ENCODE measurements at places on chromosomes 5 and 9. TPM values are rescaled to one million over a fixed set of nuclear protein-coding genes. Genes with fewer than 3 reads are reported as not detected.
A peak's percentile ranks its signal among the peaks of the same experiment; 100 is the strongest.

The SNX24 gene
- total RNA-seq: 21.8 TPM

The FBP2 gene
- not detected for total RNA-seq

The PCDHA9 gene
- total RNA-seq: 18.9 TPM

The GABRP gene
- total RNA-seq: not detected

DNA sequence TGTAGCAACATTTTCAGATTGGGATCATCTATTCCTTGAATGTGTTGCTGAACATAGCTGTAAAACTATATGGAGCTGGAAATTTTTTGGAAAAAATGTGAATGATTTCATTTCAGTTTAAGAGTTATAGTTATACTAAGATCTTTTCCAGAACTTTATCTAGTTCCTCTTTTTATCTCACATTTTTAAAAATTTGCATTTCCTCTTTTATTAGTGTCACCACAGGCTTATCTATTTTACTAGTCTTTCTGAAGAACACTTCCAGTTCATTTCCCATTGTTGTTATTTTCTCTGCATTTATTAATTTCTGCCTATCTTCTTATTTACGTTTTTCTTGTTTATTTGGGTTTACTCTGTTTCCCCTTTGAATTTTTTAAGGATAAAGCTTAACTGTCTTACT, 46.0 kb upstream of the FSTL4 start:
- peaks cover 12% of the 10 kb centered on the region for H3K4me1 ChIP-seq
- H3K27me3 ChIP-seq: no peaks in the 10 kb centered on the region

- peak; percentile 60 for DNase-seq
- H3K36me3 ChIP-seq: no peaks in the 10 kb centered on the region
- H3K27me3 ChIP-seq: no peaks in the 10 kb centered on the region
- H3K4me3 ChIP-seq: no peak overlapping the region
- H3K4me1 ChIP-seq: peaks cover 3% of the 10 kb centered on the region
Observed at GRCh38 chr9:127903557-127904475, 4.4 kb upstream of the ST6GALNAC6 start.

DNA sequence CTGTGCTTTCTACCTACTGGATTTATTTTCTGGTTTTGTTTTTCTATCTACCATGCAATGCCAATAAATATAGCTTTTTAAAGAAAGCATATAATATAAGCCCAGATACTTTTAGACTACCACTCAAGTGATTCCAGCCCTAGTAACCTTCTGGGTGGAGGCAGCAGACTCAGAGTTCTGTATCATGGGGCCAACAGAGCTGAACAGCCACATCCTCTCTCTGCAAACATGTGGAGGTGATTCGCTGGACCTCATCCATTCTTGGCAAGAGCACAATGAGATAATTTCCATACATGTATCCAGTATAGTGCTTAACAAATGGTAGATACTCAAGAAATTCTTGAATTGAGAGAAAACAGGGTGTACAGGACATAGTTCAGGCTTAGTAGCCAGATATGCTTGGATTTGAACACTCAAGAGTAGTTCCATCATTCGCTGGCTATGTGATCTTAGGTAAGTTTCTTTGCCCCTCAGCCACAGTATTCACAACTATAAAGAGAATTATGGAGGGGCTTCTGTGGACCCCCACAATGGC, 124.5 kb downstream of the ASTN2 start:
- H3K36me3 ChIP-seq: no peaks in the 10 kb centered on the region
- DNase-seq: no peak
- no peak overlapping the region for H3K27ac ChIP-seq
- peaks cover 3% of the 10 kb centered on the region for H3K27me3 ChIP-seq
- peaks cover 19% of the 10 kb centered on the region for H3K4me1 ChIP-seq

GRCh38 chr5:61675015-61675692, 343.1 kb downstream of the ZSWIM6 start:
- no peaks in the 10 kb centered on the region for H3K4me1 ChIP-seq
- no peak overlapping the region for H3K27ac ChIP-seq
- H3K27me3 ChIP-seq: peaks cover 3% of the 10 kb centered on the region
- DNase-seq: no peak
- H3K4me3 ChIP-seq: no peak overlapping the region

DNA sequence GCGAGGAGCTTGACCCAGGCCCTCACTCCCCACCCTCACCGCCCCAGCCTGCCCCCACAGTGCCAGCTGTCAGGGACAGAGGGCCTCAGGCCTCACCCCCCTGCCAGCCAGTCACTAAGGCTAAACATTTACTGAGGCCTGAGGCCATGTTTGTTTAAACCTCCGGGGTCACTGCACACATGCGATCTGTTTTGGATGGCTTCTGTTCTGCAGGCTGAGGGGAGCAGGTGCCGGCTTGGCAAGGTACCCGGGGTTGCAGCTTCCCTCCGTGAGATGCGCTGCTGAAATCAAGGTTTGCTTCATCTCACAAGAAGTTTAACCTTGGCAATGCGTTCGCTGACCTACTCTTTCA, 103.3 kb upstream of the BOD1 start:
- peak overlapping the region; percentile 82 for H3K4me3 ChIP-seq
- H3K27me3 ChIP-seq: peaks cover 17% of the 10 kb centered on the region
- H3K4me1 ChIP-seq: peaks cover 56% of the 10 kb centered on the region
- peak overlapping the region; percentile 98 for H3K27ac ChIP-seq

DNA sequence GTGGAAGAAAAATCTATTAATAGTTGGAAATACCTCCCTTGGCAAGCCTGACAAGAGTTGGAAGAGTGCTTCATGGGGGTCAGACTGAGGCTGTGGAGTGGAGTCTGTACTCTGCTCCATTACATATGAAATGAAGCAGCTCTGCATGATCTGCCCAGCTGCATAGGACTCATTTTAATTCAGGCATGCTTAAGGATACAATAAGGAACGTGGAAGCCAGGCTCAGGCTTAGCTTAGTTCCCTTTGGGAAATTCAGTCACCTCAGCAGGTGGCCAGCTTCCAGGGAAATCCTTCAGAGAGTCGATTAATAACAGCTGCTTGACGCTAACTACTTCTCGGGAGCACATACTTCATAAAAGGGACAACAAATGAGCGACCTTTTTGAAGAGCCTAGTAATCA, 1672.9 kb upstream of the WWC1 start:
- H3K27me3 ChIP-seq: no peaks in the 10 kb centered on the region
- no peak overlapping the region for H3K4me3 ChIP-seq
- H3K4me1 ChIP-seq: no peaks in the 10 kb centered on the region
- no peak for DNase-seq

DNA sequence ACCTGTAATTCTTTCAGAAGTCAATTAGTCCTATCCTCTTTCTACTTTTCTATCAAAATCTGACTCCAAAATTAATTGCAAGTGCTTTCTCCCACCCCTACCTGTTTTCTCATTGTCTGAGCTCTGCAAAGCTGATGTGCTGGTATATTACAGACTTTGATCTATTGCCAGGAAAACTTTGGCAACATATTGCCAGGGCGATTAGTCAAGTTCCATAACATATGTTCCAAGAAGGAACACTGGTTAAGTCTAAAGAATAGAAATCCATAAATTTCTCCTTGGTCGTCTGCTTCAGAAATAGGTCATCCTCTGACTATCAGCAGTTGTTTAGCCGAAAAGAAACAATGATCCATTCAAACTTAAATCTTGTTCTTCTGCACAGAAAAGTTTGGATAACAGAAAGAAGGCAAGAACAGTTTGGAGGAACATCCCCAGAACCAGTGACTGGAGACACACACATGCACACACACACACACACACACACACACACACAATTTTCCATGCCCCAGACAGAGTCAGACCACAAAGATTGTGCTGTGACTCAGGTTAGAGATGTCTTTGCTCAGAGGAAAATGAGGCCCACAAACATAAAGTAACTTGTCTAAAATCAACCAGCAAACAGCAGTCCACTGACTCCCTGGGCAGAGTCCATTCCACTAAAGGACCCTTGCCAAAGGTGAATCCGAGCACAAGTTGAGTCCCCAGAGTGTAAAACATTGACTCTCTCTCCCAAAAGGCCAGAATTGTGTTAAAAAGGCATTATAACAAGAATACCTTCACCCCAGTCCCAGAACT, 202.1 kb downstream of the DEPDC1B start:
- no peaks in the 10 kb centered on the region for H3K4me1 ChIP-seq
- H3K4me3 ChIP-seq: no peak overlapping the region
- H3K27me3 ChIP-seq: peaks cover 2% of the 10 kb centered on the region
- H3K36me3 ChIP-seq: no peaks in the 10 kb centered on the region

GRCh38 chr5:135085936-135086725, 52.1 kb upstream of the PITX1 start:
- H3K4me3 ChIP-seq: no peak overlapping the region
- H3K27ac ChIP-seq: no peak overlapping the region
- no peaks in the 10 kb centered on the region for H3K36me3 ChIP-seq
- no peaks in the 10 kb centered on the region for H3K4me1 ChIP-seq

DNA sequence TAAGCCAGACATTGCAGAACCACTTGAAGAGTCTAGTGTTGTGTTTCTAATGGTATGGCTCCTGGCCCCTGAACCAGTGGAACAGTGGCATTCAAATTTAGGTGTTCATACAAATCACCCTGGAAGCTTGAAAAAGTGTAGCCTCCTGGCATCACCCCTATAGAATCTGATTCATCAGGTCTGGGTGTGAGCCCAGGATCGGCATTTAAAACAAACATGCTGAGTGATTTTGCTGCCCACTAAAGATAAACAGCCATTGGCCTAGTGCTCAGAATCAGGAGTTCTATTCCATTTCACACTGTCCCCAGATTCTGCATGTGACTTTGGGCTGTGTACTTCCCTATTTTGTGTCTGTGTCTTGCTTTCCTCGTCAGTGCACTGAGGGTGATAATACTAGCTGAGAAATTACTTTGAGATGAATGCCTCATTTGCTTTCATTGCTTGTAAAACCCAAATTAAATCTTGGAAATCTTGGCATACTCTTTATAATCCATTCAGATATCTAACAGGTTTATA, 241.5 kb upstream of the CLINT1 start:
- no peak for DNase-seq
- H3K27ac ChIP-seq: no peak overlapping the region
- peaks cover 6% of the 10 kb centered on the region for H3K27me3 ChIP-seq
- H3K4me3 ChIP-seq: no peak overlapping the region
- no peaks in the 10 kb centered on the region for H3K4me1 ChIP-seq
